Activated T-cell treated with anti-CD3 and anti-CD28 coated beads, Interleukin-2, amount 50 U/mL, for 48 hours (primary cell): ENCODE measurements at places on chromosomes 7 and 10.

GRCh38 chr7:111031916-111032315, 59.0 kb upstream of the LRRN3 start:
- DNase-seq: no peak

DNA sequence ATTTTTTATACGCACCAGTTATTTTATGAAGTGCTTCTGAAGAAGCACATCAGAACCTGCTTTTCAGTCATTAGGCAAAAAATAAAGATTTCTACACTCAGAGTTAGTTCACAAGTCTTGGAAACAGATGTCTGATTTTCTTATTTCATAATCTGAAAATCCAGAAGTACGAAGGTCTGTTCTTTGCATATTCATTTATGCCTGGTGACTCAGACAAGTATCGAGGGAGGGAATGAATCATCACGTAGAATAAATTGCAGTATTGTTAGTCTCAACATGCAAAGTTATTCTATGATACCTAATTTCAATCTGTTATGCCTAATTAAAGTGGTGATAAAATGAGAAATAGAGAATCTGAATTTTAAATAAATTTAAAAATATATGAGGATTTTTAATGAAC, 113.6 kb upstream of the SEM1 start:
- no peak for DNase-seq

DNA sequence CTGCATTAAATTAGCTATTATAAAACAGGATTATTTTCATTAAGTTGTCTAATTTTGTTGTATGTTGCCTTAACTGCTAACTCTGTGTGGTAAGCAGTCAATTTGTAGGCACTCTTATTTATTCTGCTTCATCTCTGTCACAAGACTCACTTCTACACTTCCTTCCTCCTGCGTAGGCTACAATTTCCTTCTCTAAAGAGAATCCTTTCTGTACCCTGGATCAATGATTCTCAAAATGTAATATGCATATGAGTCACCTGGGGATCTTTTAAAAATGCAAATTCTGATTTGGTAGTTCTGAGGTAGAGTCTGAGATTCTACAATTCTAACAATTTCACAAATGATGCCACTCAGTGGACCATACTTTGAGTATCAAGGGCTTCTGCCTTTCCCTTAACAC, 4.4 kb upstream of the UBE2D1 start:
- DNase-seq: no peak

DNA sequence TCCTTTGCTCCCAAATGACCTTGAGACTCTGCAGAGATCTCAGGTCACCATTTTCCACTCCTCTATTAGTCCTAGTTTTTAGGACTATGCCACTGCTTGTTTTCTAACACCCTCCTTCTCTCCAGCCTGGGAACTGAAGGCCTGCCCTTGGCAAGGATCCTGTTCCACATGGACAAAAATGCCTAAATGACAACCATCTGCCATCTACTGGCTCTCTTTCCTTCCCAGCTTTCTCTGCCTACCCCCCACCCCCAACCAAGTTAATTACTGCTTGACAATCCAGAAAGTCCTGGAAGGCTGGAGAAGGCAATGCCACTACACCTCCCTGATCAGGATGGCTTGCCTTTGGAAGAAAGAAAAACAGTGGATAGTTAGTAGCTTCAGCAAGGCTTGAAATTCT, 44.8 kb upstream of the SP8 start:
- DNase-seq: no peak

- peak; percentile 76 for DNase-seq
Measured at GRCh38 chr7:142323706-142324105, 65.8 kb upstream of the PRSS58 start.

- no peak for DNase-seq
Measured at GRCh38 chr7:116365797-116366196, 133.7 kb upstream of the CAV2 start.

GRCh38 chr7:28481091-28481926, 69.0 kb downstream of the CREB5 start:
- no peak for DNase-seq

DNA sequence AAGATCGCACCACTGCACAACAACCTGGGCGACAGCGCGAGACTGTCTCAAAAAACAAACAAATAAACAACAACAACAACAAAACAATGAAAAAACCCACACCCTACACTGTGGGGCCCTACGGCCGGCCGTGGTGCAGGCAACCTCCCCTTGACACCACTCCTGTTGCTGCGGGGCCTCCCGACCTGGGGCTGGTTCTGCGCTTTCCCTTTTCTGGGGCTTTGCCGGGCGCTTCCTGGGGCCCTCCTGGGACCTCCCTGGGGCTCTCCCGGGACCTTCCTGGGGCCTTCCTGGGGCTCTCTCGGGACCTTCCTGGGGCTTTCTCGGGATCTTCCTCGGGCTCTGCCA, 46.6 kb downstream of the INSIG1 start:
- peak; percentile 41 for DNase-seq

DNA sequence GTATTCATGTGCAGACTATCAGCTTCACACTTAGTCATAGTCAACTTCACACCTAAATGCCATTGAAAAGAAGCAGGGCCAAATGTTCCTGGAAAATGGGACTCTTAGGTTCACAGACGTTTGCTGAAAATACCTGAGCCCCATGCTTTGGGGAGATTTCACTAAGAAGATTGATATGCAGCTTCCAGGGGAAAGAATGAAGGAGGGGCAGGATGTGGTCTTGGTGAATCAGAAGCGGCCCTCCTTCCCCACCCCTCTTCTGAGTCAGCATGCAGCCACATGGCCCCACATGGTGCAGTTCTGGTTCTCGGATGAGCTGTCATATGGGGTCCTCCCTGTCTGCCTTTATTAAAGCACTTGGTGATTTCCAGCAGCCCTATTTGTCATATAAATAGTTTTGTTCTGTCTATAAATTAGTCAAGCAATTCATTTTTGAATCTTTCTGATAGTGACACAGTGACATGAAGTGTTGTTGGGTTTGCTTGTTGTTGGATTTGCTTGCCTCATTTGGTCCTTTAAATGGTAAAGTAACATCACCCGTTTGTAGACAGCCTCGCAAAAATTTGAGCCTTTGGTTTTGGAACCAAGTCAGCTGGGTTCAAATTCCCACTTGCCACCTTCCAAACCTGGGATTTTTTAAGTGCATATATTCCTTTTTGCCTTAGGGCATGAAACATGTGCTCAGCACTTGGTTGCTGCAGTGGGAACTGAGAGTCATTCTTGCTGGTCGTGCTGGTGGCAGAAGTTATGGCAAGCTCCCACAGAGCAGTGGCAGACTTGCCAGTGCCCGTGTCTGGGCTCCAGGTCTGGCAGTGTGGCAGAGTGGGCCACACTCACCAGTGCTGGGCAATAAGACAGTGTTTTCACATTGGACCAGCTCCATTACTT, 68.1 kb upstream of the CDK6 start:
- peak; percentile 84 for DNase-seq

- no peak for DNase-seq
Measured at GRCh38 chr10:13956826-13957225, 370.1 kb downstream of the PRPF18 start.

DNA sequence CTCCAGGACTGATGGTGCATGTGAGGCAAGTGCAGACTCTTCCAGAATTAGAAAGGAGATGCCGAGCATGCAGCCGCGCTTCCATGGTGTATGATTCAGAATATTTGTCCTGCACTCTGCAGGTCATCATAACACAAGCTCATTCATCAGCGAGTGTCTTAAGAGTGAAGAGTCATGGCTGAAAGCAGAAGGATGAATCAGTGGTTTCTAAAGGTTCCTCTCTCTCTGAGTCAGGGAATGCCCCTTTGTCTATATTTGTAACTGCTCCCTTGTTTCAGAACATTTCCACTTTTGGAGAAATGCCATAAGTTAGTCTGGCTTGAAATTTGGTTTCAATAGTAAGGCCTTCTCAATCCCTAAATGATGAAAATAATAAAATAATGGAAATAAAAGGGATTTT, 52.3 kb downstream of the HECW1 start:
- no peak for DNase-seq

GRCh38 chr7:99461221-99461620, 4.7 kb downstream of the ATP5MF start:
- DNase-seq: no peak

GRCh38 chr7:117281562-117281961, 41.3 kb downstream of the WNT2 start:
- DNase-seq: no peak

DNA sequence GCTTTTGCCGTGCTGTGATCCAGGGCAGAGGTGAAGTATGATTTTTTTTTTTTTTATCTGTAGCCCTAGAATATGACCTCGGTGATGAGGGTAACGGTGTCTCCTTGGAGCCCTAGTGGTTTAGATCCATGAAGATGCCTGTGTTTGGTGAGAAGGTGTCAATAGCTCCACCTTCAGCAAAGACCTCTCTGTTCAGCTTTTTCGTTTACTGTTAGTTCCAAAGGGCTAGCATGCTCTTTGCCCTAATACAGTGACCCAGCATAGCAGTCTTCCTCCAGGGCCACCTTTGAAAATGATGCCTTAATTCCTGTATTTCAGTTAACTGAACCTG, 746 bp upstream of the MRPS16 start:
- DNase-seq: no peak

DNA sequence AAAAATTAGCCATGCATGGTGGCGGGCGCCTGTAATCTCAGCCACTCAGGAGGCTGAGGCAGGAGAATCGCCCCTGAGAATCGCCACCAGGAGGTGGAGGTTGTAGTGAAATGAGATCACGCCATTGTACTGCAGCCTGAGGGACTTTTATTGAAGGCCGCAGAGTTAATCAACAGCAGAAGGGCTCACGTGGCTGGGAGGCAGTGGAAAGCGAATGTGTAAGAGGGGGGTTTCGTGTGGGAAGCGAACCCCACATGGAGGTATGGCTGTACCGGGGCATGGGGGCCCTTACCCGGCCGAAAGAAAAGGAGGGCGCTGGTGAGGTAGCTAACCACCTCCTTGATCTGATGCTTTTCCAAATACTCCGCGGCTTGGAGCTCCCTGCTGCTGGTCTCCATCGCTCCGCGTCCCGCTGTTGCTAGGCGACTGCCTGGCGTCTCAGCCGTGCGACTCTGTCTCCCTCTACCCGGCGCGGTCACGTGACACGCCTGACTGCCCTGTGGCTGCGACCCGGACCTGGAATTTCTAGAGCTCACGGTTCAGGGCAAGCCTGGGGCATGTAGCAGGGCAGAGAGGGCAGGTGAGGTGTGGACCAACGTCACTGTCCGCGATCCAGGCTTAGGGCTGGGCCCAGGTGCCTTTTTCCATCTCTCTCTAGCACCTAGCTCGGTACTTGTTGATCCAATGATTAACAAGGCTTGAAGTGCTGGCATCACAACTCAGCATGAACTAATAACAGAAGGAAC, at the start of gene EFCAB10:
Gene EFCAB10 (minus strand): TSS at position 428 of the 746 bp plus-strand sequence. CDS start 30 bp downstream, at position 398.
- peak; percentile 71 for DNase-seq

- no peak for DNase-seq
Measured at GRCh38 chr7:69422574-69422985, 175.7 kb upstream of the AUTS2 start.

GRCh38 chr10:31623466-31623865, 304.4 kb downstream of the ZEB1 start:
- no peak for DNase-seq

GRCh38 chr10:16470747-16471146, 33.9 kb downstream of the PTER start:
- peak; percentile 28 for DNase-seq

GRCh38 chr7:81383846-81384245, 386.0 kb downstream of the HGF start:
- no peak for DNase-seq

- DNase-seq: no peak
Measured at GRCh38 chr10:27713941-27714340, 31.7 kb downstream of the MKX start.

- DNase-seq: no peak
Measured at GRCh38 chr10:123783296-123783695, 108.3 kb downstream of the CPXM2 start.

DNA sequence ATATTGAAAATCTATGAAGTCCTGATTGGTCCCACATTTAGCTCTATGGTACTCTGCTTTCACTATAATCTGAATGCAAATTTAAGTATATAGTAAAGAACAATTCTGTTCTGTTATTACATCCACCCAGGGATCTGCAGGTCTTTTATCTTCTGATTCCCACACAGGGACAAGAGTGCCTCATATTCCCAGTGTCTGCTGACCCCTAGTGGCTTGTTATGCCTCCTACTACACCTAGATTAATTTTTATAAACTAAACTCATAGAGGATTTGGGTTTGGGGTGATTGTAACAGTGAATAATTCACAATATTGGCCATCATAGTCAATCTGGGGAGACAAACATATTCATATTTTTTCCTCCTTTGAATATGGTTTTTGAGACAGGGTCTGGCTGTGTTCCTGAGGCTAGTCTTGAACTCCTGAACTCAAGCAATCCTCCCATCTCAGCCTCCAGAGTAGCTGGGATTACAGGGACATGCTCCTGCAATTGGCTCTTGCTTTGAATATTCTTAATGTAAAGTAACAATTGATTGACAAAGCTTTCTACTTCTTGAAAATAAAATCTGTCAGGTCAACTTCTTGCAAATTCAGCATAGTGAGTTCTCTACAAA, 282.1 kb downstream of the KCND2 start:
- no peak for DNase-seq

- DNase-seq: no peak
Measured at GRCh38 chr7:151819866-151820265, 57.0 kb downstream of the PRKAG2 start.

DNA sequence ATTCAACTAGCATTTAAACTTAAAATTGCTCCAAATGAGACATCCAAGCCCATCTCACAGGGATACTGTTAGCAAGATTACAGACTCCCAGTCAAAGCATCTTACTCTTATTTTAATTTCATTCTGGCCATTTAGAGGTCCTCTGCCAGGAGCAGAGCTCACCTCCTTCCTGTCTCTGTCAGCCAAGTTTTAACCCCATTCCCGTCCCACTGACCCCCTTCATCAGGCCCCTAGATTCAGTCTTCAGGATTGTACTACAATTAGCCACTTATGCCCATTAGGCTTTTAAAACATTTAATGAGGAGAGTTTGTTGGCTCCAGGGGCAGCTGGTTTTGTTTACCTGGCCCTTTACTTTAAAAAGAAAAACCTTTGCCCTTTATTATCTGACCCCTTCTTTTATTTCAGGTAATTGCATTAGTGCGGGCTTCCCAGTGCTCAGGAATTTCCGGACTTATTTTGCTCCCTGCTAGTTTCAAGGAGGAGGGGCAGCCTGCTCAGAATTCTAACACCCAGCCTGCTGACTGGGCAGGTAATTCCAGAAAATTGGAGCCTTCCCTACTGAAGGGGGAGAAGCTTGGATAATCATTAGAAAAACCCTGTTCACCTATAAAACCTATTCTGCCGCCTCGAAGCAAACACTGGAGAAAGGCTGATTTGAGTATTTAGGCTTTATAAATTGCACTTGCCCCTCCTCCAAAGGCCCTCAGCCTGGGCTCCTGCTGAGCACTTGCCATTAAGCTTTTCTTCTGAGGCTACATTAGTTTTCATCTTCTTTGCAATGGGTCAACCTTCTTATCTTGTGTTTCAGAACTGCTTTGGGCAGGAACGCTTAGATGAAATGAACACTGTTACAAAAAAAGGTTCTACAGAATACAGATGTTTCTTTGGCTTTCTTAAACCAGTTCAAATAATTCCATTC, 200.5 kb upstream of the HPS1 start:
- no peak for DNase-seq

- DNase-seq: no peak
Measured at GRCh38 chr10:132739225-132739613, 46.7 kb downstream of the NKX6-2 start.

GRCh38 chr10:35961501-35961900, 319.4 kb upstream of the FZD8 start:
- no peak for DNase-seq

- no peak for DNase-seq
Measured at GRCh38 chr7:37309493-37309892, 139.2 kb downstream of the ELMO1 start.

GRCh38 chr10:107689323-107689722, 524.8 kb upstream of the SORCS1 start:
- no peak for DNase-seq

GRCh38 chr7:1919539-1920265, 249.6 kb downstream of the ELFN1 start:
- DNase-seq: no peak
